ENCODE measurements at places on chromosomes 6 and 20.

- no peak for DNase-seq
Observed at GRCh38 chr6:2976571-2977085, 5.3 kb upstream of the SERPINB6 start.

GRCh38 chr20:51554538-51555165, 12.1 kb upstream of the NFATC2 start:
- no peak for DNase-seq

DNA sequence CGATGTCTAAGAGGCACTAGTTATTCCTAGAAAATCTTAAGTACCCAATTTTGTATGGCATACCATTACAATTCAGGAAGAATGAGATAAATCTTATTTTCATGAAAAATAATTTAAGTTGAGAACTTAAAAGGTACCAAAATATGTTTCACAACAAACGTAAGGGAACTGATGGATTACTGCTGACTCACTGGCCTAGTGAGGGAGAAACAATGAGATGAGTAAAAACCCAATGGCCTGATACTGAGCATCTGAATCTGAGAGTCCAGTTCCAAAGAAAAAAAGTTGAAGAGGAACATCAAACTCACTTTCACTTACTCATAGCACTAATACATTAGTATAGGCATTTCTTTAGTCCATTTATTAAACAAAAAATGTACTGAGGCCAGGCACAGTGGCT, 56.0 kb downstream of the MDN1 start:
- no peak for DNase-seq

GRCh38 chr6:119587537-119587936, 238.0 kb upstream of the MAN1A1 start:
- DNase-seq, result no peak

GRCh38 chr6:155510879-155511278, 55.2 kb upstream of the NOX3 start:
- no peak for DNase-seq

DNA sequence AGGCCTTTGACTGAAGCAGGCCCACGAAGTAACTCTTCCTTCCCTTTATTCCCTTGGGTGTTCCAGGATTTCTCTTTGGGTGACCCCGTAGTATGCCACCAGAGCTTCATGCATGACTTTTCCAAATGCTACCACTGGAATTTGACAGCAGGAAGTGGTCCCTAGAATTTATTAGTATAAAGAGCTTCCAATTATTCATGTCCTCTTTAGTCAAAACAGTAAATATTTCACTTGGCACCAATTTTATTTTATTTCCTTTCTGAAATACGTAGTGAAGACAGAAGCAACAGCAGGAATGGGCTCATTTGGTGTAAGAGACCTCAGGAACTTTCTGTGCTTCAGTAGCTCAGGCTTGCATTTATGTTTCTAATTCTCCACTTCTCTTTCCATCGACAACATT, 151.3 kb downstream of the LCA5 start:
- DNase-seq, result no peak

DNA sequence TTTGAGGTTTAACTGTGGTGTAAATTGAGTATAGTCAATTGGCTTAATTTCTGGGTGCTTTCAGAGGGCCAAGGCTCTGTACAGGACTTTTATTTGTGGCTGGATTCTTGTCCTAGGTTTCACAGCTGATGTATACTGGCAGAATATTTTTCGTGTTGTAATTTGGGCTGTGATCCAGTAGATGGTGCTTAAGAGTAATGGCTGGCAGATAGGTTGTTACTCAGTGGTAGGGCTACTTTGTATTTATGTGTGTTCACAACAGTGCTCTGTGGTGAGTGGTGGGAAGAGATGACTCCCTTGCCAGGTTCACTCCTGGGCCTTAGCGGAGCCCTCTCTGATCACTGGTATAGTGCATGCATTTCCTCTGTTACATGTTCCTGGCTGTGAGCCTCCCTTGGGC, 34.5 kb upstream of the FERMT1 start:
- no peak for DNase-seq

DNA sequence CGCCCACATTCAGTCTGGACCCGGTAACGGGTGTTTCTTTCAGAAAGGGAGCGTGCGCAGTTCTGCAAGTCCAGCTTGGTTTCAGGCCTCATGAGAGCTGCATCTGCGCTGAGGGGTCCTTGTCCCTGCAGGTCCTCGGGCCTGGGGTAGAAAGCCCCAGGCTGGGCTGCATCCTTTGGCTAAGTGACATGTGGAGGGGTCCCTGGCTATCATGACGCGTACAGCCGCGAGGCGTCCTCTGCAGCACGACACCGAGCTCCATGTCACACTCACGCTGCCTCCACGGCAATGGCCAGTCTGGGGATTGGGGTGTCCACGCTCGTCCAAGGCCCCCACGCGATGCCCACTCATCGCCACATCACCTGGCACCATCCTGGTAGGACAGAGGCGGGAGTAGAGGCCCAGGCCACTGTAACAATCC, 1.7 kb upstream of the KIF25 start:
- no peak for DNase-seq

GRCh38 chr6:148868314-148868713, 121.5 kb downstream of the UST start:
- no peak for DNase-seq

DNA sequence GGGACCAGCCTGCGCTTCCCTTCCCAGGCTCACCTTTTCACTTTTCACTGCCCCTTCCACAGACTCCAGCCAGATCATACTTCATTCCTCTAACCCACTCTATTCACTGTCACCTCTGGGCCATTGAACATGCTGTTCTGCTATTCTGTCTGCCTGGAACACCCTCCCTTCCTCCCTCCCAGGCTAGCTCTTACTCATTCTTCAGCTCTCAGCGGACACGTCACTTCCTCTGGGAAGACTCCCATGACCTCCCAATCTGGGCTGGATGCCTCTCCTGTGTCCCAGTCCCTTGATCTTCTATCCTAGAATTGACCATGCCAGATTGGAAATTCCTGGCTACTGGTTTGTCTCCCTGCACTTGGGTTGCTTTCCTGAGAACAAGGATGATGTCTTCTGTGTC, 5.0 kb downstream of the SLC12A5 start:
- DNase-seq, result no peak

DNA sequence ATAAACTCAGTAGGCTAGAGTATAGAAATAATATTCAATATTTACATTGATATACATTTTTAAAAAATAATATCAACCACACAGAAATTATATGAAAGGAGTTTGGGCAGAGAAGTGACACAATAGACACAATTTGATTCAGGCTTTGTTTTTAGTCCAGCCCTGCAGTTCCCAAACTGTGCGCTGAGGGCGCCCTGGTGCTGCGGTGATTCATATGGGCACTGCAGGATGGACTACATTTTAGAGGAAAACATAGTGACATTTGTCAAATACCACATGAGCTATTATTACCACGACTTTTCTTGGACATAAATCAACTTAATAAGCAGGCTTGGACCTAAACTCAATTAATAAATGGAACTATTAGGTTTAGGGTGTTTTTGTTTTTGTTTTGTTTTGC, 364.3 kb upstream of the ID4 start:
- DNase-seq, result no peak

- DNase-seq, result no peak
Observed at GRCh38 chr20:58710481-58711265, 18.1 kb downstream of the NPEPL1 start.

DNA sequence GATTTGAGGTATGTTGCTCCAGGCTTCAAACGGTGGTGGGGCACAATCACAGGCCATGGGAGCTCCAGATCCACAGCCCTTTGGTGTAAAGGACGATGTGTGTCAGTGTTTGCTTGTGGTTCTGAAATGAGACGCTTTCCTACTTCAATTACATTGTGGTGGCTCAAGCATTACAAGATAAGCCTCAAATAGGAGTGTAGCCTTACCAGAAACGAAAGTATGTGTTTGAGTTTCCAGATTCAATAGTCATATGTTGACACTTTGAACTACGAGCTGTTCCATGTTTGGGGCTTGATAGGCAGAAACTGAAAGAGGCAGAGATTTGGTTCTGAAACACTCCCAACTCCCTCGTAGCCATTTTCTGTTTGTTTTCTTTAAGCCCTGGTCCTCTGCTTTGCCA, 187.1 kb downstream of the MYLK4 start:
- DNase-seq, result no peak

- DNase-seq, result no peak
Observed at GRCh38 chr6:36323062-36323461, 13.6 kb downstream of the BNIP5 start.

GRCh38 chr20:64261138-64261537, 5.6 kb downstream of the PCMTD2 start:
- no peak for DNase-seq

- DNase-seq, result no peak
Observed at GRCh38 chr6:15109338-15110090, 136.4 kb upstream of the JARID2 start.

DNA sequence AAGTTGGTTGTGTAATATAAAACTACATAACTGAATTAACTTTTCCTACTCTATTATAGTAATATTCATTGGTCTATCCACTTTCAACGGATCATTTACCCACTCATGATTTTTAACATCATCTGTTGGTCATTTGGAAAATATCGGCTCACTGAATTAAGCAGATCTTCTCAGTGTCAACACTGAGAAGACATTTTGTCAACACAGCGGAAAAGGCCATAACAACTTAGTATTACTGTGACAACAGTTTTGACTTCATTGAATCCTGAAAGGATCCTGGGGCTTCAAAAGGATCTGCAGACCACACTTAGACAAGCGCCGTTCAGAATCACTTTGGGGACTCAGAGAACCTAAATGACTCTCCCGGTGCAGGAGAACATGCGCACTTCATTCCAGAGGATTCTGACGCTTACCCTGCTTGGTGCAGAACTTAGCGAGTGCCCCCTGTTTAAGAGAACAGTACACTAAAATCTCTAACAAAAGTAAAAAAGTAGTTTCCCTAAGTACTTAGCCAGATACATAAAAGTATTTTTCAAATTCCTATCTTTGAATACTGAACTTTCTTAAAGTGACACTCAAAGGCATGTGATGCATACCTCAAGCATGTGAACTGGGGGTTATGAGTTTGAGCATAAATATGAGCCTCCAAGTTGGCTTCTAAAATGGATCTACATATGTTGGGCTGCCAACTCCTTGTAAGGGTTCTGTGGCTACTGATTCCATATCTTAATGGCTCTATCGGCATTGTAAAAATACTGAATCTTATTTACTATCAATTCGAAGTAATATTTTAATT, 4.0 kb downstream of the ZBTB2 start:
- no peak for DNase-seq

GRCh38 chr6:170205126-170205525, 85.8 kb downstream of the DLL1 start:
- no peak for DNase-seq

DNA sequence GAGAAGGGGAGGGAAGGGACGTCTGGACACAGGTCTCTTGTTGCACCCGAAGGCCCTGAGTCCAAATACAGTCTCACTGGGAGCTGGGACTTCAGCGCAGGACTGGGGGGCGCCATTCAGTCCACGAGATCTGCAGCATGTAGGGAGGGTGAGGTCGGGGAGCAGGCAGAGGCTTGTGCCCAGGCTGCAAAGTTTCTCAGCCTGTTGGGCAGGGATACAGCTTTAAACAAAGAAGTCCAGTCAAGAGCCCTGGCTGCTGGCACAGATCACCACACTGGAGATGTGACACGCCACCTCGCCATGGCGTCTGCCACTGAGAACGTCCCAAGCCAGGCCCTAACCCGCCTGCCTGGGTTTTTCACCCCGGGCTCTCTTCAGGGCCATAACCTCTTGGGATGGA, 256.6 kb downstream of the DLL1 start:
- DNase-seq, result no peak

- DNase-seq, result no peak
Observed at GRCh38 chr6:53979468-53980067, 131.7 kb upstream of the MLIP start.

DNA sequence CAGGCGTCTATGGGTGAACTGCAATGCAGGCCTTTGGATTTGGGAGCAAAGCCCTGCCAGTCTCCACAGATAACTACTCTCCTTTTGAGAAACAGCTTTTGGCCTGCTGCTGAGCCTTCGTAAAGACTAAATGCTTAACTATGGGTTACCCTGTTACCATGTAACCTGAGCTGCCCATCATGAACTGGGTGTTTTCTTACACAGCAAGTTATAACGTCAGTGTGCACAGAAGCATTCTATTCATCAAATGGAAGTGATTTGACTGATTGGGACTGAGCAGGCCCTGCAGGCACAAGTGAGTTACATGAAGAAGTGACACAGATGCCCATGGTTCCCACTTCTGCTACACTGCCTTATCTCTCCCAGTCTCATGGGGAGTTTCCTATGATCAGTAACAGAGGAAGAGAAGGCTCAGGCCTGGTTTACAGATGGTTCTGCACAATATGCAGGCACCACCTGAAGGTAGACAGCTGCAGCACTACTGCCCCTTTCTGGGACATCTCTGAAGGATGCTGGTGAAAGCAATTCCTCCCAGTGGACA, 319.1 kb downstream of the CD83 start:
- no peak for DNase-seq

DNA sequence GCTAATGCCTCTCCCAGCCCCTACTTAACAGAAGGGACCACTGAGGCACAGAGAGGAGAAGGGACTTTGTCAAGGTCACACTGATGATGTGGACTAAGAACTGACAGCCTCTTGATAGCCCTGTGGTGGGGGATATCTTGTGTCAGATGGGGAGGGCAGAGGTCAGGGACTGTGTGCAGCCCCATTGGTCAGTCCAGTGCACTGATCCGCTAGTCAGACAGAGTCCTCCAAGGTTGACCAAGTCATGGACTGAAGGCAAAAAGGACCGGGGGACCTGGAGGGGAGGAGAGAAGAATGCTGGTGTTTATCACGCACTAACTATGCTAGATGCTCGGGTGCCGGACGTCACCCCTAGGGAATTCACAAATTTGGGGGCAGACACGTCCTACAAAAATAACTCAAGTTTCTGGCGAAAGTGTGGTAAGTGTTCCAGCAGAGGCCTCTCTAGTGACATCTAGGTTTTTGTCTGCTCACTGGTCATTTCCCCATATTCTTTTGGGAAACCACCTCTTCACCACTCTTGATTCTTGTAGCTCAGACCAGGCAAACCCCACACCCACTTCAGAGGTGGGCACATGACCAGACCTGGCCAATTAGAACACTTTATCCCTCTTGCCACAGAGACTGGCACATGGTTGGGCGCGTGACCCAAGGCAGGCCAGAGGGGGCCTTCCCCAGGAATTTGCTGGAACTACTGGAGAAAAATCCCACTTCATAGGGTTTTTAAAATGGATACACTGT, 21.0 kb downstream of the TCF15 start:
- no peak for DNase-seq

GRCh38 chr6:10722570-10722819, 375 bp upstream of the TMEM14C start:
- DNase-seq, result no peak

- peak; percentile 42 for DNase-seq
Observed at GRCh38 chr20:23419995-23420901, 1.0 kb downstream of the NAPB start.

- no peak for DNase-seq
Observed at GRCh38 chr20:52761867-52762266, 210.3 kb upstream of the TSHZ2 start.

- DNase-seq, result no peak
Observed at GRCh38 chr6:137819740-137820139, 47.3 kb upstream of the TNFAIP3 start.

DNA sequence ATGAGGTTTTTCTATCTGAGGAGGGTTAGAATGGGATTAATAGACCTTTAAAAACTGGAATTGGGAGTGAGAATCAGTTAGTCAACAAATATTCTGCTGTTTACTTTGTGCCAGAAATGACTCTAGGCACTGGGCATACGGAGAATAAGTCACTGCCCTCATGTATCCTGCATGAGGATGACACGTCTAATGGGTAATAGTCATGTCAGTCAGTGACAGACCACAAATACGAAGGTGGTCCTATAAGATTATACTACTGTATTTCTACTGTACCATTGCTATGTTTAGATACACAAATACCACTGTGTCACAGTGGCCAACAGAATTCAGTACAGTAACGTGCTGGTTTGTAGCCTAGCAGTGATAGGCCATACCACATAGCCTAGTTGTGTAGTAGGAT, 30.7 kb downstream of the ZFAND3 start:
- no peak for DNase-seq
